ENCODE measurements at places on chromosomes 3 and 15.

GRCh38 chr15:98382139-98382538, 266.2 kb upstream of the IGF1R start:
- no peak for DNase-seq

DNA sequence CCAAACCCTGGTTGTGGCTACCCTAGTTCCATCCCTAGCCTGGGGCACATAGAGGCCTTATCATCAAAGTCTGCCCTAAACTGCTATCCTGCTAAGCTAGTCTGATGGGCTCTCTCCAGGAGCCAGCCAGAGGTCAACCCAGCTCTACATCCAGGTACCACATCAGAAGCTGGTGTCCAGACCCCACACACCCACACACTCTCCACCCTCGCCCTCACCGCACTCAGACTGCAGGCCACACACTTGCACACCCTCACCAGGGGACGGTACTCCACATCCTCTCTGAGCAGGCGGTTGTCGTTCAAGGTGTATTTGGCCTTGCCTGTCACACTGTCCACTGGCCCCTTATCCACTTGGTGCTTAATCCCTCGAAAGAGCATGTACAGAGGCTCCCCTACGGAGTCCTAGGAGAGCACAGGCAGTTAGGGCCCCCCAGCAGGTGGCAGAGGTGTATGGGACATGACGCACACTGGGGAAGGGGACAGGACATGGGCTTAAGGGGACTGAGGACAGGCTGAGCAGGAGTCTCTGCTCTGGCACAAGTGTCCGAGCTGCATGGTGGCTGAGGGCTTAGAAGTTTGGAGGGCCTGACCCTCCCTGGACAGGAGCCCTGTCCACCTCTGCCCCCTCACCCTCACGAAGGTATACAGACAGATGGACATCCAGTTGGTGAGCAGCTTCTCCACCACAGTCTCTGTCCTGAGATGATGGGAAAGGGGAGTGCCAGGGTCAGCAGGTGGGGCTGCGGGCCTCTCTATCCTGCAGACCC, 18.1 kb downstream of the PLXNB1 start:
- no peak for DNase-seq

DNA sequence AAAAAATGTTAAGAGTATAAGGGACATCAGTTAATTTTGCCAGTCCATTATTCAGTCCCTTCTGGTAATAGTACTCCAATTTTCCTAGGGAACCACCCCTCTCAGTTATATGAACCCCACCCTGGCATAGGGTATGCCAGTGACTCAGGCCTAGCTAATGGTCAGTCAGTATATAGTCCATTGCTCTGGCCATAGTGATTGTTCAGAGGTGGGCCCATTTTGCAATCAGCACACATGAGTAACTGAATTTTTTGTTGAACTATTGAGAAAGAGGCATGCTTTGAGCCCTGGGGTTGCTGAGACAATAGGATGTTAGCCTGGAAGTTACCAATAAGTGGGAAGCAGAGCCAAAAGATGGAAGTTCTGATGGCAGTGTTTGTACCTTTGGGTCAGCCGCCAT, 4.1 kb downstream of the LRCH3 start:
- DNase-seq, result peak; percentile 11

- no peak for DNase-seq
Measured at GRCh38 chr3:127043731-127044510, 61.0 kb downstream of the PLXNA1 start.

- DNase-seq, result no peak
Measured at GRCh38 chr15:52794665-52795463, 4.7 kb upstream of the ONECUT1 start.

GRCh38 chr15:57036352-57036751, 117.9 kb downstream of the TCF12 start:
- DNase-seq, result no peak

GRCh38 chr3:41323467-41324155, 124.3 kb downstream of the CTNNB1 start:
- DNase-seq, result no peak

GRCh38 chr3:137768361-137769321, 4.5 kb downstream of the SOX14 start:
- DNase-seq, result no peak

DNA sequence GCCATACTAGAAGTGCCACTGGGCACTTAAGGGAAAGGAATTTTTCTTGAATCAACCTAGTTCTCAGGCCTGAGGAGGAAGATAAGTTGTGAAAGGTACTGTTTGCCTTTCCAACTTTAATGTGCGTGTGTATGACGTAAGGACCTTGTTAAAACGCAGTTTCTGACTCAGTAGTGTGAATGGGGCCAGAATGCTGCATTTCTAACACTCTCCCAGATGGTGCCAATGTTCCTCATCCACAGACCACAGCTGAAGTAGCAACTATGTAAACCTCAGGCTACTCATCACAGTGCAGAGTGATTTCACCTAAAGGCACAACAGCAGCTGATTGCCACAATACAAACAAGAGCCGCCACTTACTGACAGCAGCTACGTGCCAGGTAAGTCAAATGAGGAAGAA, 103.6 kb downstream of the OTOL1 start:
- no peak for DNase-seq

- no peak for DNase-seq
Measured at GRCh38 chr15:73951601-73952000, 25.3 kb downstream of the LOXL1 start.

GRCh38 chr3:195128255-195129071, 142.5 kb downstream of the XXYLT1 start:
- DNase-seq, result no peak

GRCh38 chr3:148975696-148976095, 15.6 kb upstream of the GYG1 start:
- no peak for DNase-seq

DNA sequence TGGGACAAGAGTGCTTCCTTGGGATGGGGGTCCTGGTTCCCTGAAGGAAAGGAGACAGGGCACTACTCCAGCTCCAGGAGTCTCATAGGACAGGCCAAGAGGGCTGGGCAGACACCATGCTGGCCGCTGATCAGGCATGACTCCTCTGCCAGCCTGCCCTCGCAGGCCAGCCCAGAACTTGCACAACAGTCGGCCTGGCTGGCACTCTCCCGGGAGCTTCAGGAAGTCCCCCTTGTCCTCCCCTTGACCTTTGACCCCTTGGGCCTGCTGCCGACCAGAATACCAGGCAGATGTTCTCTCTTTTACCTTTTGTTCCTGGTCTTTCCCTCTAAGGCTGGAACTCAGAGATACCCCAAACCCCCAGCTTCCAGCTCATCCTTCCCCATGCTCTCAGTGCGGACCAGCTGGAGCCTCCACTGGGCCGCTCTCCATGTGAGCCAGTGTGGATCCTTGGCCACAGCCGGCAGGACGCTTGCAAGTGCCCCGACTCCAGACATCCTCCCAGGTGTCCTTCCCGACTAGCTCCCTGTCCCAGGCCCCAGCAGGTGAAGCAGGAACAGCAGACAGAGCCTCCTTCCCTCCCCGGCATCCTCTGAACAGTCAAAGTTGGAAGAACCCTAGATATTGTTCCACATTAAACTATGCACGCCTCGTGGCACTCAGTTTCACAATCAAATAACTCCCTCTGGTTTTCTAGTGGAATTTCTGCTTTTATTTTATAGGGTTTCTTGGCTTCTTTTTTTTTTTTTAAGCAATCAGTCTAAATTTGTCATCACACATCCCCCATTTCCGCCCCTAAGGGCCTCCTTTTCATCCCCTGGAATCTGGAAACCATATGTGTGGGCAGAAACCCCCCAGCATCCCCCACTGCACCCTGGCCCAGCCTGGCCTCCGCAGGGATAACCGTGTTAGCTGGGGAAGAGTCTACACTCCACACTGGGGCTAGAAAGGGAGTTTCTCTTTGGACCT, 15.7 kb downstream of the VPS18 start:
- DNase-seq, result no peak

DNA sequence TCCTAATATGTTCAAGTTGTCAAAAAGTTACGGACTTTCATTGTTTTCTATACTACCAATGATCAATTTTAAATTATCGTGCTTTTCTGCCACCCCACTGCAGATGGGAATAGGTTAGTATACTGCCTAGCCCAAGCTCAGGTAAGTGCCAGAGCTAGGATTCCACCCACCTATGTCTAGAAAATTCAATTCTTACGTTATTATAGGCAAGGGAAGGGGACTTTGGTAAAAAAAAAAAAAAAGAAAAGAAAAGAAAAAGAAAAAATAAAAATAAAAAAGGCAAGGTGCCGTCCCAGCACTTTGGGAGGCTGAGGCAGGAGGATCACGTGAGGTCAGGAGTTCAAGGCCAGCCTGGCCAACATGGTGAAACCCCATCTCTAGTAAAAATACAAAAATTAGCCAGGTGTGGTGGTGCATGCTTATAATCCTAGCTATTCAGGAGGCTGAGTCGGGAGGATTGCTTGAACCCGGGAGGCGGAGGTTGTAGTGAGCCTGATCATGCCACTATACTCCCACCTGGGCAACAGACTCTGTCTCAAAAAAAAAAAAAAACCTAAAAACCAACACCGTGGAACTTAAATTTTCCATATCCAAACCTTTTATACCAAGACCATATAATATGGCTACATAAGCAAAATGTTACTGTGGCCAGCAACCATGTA, 1.3 kb downstream of the RPL22L1 start:
- DNase-seq, result no peak

- DNase-seq, result no peak
Measured at GRCh38 chr3:48406443-48407431, 23.1 kb downstream of the PLXNB1 start.

- DNase-seq, result no peak
Measured at GRCh38 chr3:125433611-125434041, 58.5 kb upstream of the ZNF148 start.

- no peak for DNase-seq
Measured at GRCh38 chr15:63114465-63114864, 7.2 kb upstream of the LACTB start.

DNA sequence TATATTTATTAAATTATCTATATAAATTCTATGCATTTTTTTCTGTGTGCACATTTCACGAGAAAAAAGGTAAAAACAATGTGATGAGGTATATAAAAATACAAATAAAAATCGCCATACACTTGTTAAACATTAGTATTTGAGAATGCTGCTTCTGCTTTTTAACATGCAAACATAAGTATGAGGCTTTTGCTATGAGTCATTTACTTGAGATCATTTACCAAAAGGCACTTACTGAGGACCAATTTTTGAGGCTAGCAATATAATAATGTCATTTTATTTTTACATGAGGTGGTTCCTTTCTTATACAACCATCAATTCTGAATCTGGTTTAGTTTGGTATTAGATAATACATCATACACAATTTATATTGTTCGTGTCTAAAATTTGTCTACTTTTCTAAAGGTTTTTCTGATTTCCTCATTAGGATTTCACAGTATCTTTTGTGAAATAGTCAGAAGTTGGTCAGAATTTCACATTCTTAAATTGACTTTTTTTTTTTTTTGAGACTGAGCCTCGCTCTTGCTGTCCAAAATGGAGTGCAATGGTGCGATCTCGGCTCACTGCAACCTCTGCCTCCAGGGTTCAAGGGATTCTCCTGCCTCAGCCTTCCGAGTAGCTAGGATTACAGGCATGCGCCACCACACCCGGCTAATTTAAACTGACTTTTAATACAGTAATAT, 25.6 kb downstream of the DCUN1D1 start:
- DNase-seq, result no peak

DNA sequence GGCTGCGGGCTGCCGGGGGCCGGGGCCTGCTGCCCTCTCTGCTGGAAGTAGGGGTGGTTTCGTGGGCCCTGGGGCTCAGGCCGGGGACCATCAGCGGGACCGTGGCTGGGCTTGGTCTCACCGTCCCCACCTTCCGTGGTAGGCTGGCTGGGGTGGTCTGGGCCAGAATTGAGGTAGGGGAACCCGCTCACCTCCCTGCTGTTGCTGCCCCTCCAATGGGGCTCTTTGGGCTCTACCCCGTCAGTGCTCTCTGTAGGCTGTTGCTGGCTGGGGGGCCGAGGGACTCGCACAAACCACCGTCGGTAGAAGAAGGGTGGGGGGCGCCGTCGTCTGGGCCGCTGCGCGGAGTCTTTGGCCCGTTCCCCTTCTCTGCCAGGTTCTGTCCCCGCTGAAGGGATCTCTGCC, 23.4 kb downstream of the RGMA start:
- DNase-seq, result no peak

- DNase-seq, result peak; percentile 31
Measured at GRCh38 chr3:10192953-10193691, 28.4 kb downstream of the IRAK2 start.

- DNase-seq, result no peak
Measured at GRCh38 chr15:76071806-76072205, 12.0 kb downstream of the TMEM266 start.

GRCh38 chr3:113531826-113532697, at the start of gene SIDT1:
Gene SIDT1 (plus strand): TSS chr3:113532555. CDS start chr3:113533022, 467 bp downstream.
- DNase-seq, result no peak

DNA sequence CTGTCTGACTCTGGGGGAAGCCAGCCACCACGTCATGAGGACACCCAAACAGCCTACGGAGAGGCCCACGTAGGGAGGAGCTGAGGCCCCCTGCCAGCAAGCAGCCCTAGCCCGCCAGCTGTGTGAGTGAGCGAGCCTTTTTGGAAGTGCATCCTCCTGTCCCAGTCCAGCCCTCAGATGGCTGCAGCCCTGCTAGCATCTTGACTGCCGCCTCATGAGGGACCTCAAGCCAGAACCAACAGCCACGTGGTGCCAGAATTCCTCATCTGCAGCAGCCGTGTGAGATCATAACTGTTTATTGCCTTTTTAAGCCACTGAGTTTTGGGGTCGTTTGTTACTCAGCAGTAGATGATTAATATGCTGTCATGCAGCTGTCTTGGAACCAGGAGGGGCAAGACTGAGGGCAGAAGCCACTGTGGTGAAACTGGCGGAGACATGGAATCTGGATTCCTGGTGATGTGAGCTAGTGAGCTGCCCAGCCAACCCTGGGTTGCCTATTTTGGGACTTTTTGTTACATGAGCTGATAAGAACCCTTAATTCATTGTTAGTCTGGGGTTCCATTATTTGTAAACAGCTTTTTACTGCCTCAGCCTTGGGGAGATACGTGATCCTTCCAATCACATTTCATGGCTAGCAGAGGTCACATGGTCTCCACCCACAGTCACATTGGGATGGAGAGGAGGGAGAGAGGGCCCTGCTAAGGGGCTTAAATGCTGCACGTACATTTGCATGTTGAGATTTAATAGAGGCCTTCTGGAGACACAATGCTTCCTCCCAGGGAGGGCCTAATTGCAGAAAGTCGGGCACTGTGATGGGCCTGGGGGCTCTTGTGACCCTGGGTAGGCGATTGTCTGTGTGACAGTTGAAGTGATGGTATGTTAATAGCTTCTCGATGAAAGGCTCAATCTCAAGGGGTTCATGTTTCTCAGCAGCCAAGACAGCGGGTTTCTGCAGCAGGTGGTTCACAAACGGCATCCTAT, 73.8 kb downstream of the RPLP1 start:
- DNase-seq, result no peak

GRCh38 chr3:37986479-37987314, 3.9 kb upstream of the VILL start:
- DNase-seq, result no peak

- DNase-seq, result no peak
Measured at GRCh38 chr3:72153477-72154314, 368.7 kb upstream of the PROK2 start.

- no peak for DNase-seq
Measured at GRCh38 chr3:37562876-37563275, 298.8 kb upstream of the CTDSPL start.

GRCh38 chr3:4807381-4808280, 171.6 kb upstream of the BHLHE40 start:
- DNase-seq, result no peak

- no peak for DNase-seq
Measured at GRCh38 chr15:74319596-74320351, 47.7 kb downstream of the CYP11A1 start.

Data from GOT3 (cell line).